ENCODE measurements at places on chromosomes 2 and 18. TPM values are rescaled to one million over a fixed set of nuclear protein-coding genes. Genes with fewer than 3 reads are reported as not detected.

- peak; percentile 9 for DNase-seq
These were observed 107.0 kb downstream of the STRN start for GRCh38 chr2:36859366-36859792.

ANO7 gene
- total RNA-seq: 0.36 TPM

- DNase-seq: no peak
These were observed 510.7 kb upstream of the LRRTM1 start for GRCh38 chr2:80815259-80815658.

DNA sequence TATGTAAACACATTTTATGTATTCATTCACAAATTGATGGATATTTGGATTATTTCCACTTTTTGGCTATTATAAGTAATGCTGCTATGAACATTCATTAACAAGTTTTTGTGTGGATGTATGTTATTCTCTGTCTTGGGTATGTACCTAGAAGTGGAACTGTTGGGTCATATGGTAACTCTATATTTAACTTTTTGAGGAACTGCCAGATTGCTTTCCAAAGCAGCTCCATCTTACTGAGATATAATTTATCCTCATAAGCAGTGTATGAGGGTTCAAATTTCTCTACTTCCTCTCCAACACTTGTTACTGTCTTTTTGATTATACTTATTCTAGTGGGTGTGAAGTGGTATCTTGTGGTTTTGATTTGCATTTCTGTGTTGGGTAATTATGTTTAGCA, 7.1 kb upstream of the EML6 start:
- DNase-seq: no peak

RAD51AP2 gene
- total RNA-seq: not detected

AMER3 gene
- not detected for total RNA-seq
